ENCODE measurements at places on chromosomes 3 and 15.
A peak's percentile ranks its signal among the peaks of the same experiment; 100 is the strongest.

DNA sequence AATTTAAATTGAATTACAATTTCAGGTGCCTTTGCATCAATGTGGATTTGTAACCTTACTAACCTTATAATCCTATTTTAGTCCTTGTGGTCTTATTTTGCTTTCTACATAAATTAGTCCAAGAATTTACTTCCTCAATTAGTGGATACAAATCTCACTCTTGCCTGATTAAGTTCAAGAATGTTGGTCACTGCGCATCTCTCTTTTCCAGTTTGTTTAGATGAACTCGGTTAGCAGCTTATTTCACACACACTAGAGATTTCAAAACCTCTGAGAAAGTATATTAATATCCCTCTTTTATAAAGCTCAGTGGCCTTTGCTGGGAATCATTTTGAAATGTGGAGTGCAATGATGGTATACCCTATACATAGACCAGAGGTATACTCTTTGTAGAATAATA is 243.4 kb downstream of the DTWD1 start:
- no peak for DNase-seq

- DNase-seq = no peak
Measured at GRCh38 chr3:8986741-8987140, 23.5 kb upstream of the RAD18 start.

DNA sequence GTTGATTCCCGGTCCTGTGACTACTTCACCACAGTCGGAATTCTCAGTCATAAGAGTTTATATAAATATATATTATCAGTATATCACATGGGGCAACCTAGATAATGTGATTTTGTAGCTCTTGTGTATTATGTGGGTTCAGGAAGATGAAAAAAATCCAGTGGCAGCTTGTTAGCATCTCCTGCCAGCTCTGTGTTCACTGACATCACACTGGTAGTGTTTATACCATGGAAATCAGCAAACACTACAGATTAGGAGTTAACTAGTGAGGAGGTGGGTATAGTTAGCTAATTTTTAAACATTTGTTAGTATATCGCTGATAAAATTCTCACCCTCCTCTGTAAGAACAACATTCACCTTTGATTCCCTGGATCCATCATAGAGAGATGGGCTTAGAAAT is 44.5 kb upstream of the KCNMB2 start:
- DNase-seq = no peak

GRCh38 chr15:90336705-90337141 is 15.4 kb upstream of the ZNF774 start:
- DNase-seq = peak; percentile 44

- DNase-seq = no peak
Measured at GRCh38 chr3:31422237-31422636, 110.5 kb upstream of the STT3B start.

GRCh38 chr15:55106155-55106554 is 90.6 kb downstream of the RSL24D1 start:
- DNase-seq = no peak

DNA sequence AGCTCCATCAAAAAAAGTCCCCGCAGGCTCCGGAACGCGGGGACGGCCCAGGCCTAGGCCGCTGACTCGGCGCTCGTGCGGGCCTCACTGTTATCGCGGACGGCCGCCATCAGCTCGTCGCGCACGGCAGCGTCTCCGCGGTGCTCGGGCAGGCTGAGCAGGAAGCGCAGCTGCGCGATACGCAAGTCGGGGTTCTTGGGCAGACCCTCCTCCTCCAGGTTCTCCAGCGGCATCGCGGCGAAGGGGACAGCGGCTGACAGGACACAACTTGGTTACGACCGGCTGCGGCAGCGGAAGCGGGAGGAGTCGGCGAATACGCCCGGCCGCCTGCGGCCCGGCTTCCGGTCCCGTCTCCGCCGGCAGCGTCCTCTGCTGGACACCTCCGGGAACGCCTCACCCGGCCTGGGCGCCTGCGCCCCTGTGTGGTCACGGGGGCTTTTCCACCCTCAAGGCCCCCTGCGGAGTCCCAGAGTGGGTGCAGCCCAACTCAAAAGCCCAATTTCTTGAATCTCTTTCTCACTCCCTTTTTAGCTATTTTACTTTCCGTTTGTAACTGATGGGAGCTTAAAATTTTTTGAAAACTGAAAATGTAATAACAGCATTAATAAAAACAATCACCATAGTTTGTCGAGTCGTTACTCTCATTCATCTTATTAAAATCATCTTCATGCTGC is at the start of gene PSMD6:
TSS of gene PSMD6 (minus strand) at position 308 of the 674 bp plus-strand sequence. CDS start at position 233, 75 bp downstream.
- peak; percentile 57 for DNase-seq

DNA sequence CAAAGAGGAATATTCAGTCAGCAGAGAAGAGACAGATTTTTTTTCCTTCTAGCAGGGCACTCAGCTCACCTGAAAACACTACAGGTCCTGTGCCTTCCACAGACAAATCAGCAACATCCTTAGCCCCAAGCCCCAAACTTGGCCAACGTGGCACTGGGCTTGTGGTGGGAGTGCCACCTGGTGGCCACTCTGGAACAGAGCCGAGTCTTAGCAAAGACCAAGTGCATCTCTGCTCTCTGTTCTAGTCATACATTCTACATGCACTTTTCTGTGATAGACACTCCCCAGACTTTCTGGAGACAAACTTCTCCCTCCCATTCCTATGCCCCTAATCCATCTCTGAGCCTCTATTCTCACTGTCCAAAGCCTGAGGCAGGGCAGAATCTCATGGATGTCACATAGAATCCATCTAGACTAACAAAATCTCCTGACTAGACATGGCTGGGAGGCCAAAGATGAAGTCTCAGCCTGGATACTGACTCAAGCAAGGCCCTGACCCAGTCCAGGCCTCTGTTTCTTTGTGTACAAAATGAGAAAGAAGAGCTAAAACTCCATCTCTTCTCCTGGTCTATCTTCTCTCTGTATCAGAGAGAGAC is 5.1 kb upstream of the SEMA7A start:
- peak; percentile 46 for DNase-seq

- no peak for DNase-seq
Measured at GRCh38 chr3:32082721-32083120, 23.7 kb upstream of the GPD1L start.

- no peak for DNase-seq
Measured at GRCh38 chr15:54808321-54808720, 388.4 kb downstream of the RSL24D1 start.

GRCh38 chr15:25226360-25226759 is 212.5 kb downstream of the UBE3A start:
- no peak for DNase-seq

- DNase-seq = peak; percentile 50
Measured at GRCh38 chr15:44207643-44208042, 12.6 kb upstream of the FRMD5 start.

DNA sequence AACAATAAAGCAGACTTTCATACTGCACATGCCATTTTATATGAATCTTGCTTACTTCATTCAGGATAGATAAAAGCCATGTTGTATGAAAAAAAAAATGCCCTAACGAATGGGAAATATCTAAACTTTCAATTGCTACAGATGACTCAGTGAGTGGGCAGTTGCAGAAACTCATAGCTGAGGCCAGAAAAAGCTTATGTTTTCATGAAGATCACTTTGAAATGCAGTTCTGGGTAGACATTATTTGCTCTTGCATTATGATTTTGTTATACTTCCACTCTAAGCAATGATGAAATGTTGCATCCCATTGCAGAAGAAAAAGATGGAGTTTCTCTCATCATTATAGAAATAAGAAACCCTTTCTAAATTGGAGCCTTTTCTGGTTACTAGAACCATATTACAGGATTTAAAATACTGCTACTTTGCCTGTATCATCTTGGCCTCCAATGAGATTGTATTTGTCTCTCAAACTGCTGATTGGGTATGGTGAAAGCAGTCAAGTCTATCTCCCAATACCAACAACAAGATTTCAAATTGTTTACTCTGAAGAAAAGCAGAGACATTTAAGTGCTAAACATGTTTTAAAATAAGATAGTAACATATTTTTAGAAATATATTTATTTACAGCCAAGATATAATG is 17.0 kb downstream of the PEAK1 start:
- DNase-seq = peak; percentile 68

DNA sequence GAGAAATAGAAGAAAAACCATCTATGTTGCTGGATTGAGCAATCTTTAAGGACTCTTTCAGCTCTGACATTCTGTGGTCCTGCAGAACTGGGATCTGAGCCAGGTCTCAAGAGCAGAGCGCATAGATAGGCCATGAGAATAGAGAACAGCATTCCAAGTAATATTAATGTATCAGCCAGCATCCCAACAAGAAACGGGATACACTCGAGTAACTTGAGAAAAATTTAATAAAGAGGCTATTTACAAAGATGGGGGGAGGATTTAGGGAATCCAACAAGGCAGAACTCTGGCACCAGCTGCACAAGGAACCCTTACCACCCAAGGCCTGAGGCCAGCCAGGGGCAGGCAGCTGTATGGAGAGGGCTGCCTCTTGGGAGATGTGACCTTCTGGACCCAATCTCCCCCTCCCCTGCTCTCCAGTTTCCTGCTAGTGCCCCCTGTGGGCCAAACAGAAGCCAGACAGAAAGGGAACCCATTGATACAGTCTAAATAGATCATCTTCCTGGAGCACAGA is 8.2 kb downstream of the TMOD2 start:
- peak; percentile 96 for DNase-seq

DNA sequence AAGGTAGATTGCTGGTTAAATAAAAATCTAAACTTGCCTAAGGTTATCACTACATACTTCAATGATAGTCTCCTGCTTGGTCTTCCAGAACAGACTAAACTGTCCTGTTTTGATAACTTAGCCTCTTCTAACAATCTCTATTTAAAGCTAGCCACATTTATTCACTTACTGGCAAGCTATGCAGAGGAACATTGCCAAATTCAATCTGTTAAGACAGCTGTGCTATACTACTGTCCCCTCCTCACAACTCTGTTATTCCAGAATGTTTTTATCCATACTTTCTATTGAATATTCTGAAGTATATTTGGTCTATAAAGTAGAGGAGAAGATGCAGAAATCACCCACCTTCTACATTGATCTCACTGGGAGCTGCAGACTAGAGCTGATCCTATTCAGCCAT is 594.0 kb upstream of the CCDC54 start:
- no peak for DNase-seq

DNA sequence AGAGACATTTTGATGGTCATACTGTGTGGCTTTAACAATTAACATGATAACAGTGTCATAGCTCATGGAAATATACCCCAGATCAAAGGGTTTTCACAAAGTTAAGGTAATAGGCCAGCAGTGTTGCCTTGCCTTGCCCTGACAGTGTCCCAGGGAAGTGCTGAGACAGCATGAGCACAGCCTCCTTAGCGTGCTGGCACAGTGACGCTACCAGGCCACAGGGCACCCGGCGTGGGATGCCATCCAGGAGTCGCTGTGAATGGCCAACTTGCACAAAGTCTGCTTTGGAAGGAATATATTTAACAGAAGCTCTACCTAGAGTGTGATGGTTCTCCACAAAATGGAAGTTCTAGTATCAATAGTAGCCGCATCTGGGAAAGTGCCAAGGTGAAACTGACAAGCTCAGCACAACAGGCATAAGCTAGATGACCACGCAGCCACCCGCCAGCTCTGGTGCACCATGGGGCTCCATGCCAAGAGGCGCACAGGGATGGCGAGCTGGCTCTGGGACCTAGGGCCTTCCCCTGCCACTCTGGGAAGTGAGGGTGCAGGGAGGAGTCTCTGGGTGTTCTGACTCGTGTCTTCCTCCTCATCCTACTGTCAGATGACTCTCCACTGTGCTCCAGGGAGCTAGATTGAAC is 86.2 kb downstream of the GABRB3 start:
- DNase-seq = no peak

GRCh38 chr3:129758785-129759320 is 134.7 kb downstream of the TMCC1 start:
- DNase-seq = no peak
